ENCODE measurements at places on chromosomes 13 and 19. TPM values are rescaled to one million over a fixed set of nuclear protein-coding genes. Genes with fewer than 3 reads are reported as not detected.

The TMPRSS9 gene
- total RNA-seq: 0.44 TPM

The GPC6 gene
- 6.7 TPM for total RNA-seq

The CABP5 gene
- total RNA-seq: not detected

The ZNF708 gene
- total RNA-seq: 1.6 TPM

The PLIN4 gene
- 0.24 TPM for total RNA-seq

Measured in Caki2 (cell line).